ENCODE measurements at places on chromosomes 1 and 21.

GRCh38 chr1:92989936-92990583 is 28.8 kb upstream of the DIPK1A start:
- DNase-seq, result no peak

GRCh38 chr1:15137809-15138208 is 15.7 kb upstream of the TMEM51 start:
- DNase-seq, result no peak

GRCh38 chr1:51306950-51307349 is 23.4 kb downstream of the TTC39A start:
- DNase-seq, result no peak

- no peak for DNase-seq
These were observed 1.2 kb upstream of the LHX9 start for GRCh38 chr1:197915862-197916499.

DNA sequence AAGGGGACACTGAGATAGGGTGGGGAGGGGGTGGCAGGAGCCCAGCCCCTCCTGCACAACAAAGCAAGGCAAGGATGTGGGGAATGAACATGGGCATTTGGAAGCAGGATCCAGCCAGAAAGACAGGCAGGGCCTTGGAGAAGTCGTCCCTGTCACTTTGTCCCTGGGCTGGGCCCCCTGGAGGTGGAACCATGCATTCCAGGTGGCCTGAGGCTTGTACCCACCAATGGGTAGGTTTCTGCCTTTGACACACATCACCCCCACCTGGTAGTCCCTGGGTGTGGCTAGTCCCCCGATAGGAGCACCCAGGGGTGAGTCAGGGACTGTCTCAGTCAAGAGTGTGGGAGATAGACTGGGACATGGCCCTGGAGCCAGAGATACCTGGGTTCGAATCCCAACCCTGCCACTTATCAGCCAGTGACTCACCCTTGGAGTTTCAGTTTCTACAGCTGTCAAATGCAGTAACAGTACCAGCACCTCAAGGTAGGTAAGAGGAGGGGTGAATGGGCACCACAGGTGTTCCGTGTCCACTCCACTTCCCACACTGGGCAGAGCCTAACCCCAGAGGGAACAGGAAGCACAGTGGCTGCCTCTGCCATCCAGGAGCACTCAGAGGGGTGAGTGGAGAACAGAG is 10.0 kb downstream of the PLA2G2D start:
- no peak for DNase-seq

- DNase-seq, result no peak
These were observed 881 bp downstream of the USP25 start for GRCh38 chr21:15730484-15731242.

DNA sequence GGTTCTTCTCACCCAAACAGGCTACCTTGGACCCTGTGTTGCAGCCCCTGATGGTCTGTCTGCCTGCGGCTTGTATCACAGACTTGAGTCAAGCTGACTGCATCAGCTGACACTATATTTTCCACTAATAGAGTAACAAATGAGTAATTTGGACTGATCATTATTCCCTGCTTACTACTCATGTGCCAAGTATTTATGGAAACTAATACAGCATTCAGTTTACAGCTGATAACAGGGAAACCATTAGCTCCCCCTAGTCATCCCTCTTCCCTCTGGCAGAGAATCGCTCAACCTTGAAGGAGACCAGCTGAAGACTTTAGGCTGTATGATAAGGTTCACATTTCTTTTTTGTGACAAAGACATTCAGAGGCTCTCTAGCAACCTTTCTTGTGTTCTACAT is 116.6 kb upstream of the SYT6 start:
- DNase-seq, result no peak

DNA sequence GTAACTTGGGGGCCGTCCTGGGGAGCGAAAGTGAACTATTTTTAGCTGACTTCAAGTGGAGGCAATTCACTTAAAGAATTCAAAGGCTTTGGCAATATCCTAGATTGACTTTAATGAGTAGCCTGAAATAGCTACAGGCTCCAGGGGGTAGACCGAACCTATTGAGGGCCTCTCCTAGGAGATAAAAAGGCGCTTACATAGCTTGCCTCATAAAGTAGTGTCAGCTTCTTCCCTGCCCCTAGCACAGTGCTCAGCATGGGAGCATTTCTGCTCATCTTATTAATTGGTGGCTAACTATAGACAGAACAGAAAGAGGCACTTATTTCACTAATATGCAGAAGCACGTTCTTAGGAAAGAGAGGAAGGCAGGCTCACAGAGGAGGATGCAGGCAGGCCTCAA is 12.3 kb upstream of the CTNNBIP1 start:
- no peak for DNase-seq

- DNase-seq, result no peak
These were observed 157.1 kb upstream of the NRIP1 start for GRCh38 chr21:15221799-15222386.

GRCh38 chr1:205948039-205948438 is 4.8 kb upstream of the SLC26A9 start:
- DNase-seq, result no peak

DNA sequence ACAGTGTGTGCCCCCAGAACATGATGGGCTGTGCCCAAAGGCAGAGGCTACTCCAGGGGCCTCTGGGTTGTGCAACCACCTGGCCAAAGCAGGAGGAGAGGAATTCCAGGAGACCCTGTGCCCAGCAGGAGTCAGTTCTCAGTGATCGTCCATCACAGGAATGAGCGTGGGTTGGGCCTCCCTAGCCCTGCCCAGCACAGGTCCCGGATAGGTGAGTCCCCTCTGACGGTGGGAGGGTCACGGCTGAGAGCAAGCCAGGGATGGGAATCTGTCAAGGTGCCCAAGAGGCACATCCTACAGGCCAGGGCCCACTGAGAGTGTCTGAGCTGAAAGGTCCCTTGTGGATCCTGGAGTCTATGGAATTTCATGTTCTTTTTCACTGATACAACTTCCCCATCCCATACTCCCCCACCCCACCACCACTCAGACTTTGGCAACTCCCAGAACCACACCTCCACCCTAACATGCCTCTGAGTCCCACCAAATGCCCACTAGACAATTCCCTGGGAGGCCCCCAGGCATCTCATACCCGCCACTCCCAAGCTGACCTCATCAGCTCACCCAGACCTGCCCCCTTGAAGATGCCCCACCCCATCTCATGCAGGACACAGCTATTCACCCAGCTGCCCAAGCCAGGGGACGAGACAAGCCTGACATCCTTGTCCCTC is 3.1 kb downstream of the GJB4 start:
- DNase-seq, result no peak

DNA sequence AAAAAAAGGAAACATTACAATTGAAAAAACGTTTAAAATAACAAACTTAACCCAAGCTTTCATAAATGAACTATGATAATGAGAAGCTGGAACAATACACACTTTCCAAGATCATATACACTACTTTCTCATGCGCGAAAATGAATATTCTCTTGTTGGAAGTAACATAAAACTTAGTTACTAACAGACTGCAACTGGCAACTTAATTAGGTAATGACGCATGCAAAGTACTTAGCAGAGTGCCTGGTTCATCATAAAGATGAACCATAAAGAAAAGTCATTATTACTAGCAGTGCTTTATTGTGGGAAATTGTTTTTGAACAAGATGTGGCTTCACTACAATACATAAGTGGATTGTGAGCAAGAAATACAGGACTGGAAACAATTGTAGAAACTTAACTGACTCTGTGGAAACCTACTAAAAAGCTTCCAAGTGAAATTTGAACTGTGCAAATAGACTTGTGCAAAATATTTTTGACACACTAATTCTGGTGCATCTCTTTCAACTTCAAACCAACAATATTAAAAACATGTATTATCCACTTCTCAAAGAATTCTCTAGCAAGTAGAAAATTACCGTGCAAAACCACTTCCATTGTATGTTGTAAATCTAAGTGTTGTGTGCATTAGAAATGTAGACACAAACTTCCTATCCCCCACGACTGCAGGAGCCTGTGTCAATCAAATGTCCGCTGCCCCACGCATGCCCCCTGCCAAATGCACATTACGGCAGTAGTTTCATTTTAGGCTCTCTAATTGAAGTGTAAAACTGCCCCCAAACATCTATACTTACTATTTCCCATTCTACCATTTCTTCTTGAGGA is 2.0 kb downstream of the ARHGAP29 start:
- DNase-seq, result no peak

DNA sequence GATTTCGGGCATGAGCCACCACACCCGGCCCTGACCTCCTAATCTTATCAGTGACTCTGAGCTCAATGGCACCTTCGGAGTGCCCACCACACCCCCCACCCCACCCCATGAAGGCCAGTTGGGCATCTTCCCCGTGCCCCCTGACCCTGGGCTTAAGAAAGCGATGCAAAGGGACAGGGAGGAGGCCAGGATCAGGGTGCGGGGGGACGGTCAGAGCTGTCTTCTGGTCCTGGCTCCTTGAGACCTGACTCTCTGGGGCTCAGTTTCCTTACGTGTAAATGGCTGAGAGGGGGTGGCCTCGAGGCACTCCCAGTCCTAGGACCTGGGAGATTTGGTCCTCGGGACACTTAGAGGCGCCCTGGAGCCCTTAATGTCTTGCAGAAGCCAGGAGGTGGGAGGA is 103.9 kb upstream of the VAMP3 start:
- DNase-seq, result no peak

DNA sequence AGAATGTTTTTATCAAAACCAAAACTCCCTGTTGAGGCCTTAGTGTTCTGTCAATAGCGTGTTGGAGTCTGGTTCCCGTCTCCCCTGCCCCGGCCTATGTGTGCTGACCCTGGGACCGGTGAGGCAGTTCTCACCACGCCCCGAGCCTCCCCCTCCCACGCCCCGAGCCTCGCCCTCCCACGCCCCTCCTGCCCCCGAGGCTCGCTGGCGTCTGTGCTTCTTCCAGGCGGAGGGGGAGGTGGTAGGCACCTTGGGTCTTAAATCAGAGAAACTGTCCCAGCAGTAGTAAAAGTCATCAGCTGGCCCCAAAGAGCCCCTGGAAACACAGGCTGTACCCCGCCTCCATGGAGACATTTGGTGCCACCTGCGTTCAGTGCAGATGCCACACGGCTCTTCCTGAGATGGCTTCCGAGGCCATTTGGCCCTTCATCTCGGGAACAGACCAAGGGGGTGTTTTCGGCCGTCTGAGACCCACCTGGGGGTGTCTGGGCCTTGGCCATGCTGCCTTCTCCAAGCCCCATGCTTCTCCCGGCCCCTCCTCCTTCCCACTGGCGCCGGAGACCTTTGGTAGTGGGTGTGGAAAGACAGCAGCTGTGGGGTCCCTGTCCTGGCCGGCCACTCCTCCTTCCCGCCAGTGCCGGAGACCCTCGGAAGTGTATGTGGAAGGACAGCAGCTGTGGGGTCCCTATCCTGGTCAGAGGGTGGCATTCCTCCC is 44.7 kb downstream of the SKI start:
- DNase-seq, result no peak

GRCh38 chr1:48760857-48761256 is 15.8 kb downstream of the BEND5 start:
- DNase-seq, result no peak

DNA sequence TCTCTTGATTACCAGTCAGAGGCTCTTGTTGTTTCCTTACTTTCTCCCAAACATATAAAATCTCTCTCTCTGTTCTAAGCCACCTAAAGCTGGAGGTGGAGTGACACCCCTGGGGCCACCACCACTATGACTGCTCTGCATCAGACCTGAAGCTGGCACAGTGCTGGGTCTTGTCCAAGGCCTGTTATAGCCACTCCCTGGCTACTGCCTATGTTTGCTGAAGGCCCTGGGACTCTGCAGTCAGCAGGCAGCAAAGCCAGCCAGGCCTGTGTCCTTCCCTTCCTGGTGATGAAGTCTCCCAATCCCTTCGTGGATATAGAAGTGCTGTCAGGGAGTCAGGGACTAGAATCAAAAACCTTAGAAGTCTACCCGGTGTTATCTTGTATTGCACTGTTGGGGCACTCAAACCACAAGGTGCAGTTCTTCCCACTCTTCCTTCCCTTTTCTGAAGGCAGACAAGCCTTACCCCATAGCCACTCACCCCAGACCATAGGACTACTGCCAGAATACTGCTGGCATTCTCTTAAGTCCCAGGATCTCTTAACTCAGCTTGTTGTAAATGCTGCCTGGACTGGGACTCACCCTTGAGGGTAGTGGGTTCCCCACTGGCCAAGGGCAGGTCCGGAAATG is 103.1 kb downstream of the RPS6KC1 start:
- DNase-seq, result no peak

GRCh38 chr1:22975694-22976093 is 3.0 kb upstream of the LACTBL1 start:
- DNase-seq, result no peak

DNA sequence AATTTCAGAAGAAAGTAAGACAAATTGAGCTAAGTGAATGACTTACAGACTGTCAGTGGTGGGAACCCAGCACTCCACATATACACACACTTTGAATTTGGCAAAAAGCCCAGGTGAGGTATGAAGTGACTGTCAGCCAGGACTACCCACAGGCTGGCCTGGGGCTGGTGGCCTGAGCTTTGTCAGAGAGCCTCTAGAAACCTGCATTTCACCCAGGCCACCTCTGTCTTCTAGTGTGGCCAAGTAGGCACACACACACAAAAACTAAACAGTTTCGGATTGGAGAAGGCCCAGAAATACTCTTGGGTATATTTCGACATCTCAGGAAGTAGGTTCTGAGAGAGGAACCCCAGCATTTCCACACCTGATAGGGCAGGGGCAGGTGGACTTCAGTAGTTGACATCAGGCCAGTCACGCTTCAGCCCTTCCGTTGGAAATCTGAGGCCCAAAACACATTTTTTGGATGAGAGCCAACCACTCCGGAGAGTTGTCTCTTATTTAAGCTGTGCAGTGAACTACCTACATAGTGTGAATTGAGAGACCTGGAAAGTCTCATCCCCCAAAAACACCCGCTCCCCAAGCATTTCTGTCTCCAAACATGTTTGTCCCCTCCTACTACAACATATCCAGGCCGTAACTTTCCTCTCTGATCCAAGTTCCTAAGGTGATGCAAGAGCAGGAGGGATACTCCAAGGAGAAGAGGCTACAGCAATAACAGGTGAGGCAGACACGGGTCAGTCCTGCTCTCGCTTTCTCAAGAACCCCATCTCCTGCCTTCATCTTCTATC is 167.2 kb upstream of the PROX1 start:
- no peak for DNase-seq

DNA sequence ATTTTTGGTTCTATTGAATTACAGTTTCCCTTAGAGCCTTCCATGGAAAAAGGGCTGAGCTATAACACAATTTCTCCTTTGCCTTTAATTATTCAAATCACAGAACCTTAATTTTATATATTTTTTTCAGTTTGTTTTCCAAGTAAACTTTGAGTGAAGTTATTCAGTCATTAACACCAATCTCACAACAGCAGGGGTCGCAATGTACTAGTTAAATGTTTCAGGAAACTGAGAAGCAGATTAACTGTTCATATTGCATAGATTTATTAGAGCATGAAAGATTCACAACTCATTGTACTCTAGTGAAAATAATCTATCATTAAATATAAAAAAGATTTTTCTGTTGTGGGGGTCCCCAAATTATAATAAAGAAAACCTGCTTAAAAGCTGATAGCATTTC is 64.1 kb downstream of the KIFAP3 start:
- DNase-seq, result no peak

GRCh38 chr1:236888126-236888525 is 93.0 kb downstream of the MTR start:
- DNase-seq, result no peak
